Prostate gland (tissue), 2 donors: ENCODE measurements at places on chromosomes 2 and 18. TPM values are rescaled to one million over a fixed set of nuclear protein-coding genes. Genes with fewer than 3 reads are reported as not detected.
A peak's percentile ranks its signal among the peaks of the same experiment; 100 is the strongest.

CENPA gene
- 0.68 TPM for total RNA-seq

CASP8 gene
- 16.9 TPM for total RNA-seq

- H3K4me1 ChIP-seq = no peaks in the 10 kb centered on the region
- no peaks in the 10 kb centered on the region for H3K27me3 ChIP-seq
- H3K36me3 ChIP-seq = no peaks in the 10 kb centered on the region
- H3K27ac ChIP-seq = no peak overlapping the region
Observed at GRCh38 chr2:138087751-138088593, 123.7 kb downstream of the HNMT start.

DNA sequence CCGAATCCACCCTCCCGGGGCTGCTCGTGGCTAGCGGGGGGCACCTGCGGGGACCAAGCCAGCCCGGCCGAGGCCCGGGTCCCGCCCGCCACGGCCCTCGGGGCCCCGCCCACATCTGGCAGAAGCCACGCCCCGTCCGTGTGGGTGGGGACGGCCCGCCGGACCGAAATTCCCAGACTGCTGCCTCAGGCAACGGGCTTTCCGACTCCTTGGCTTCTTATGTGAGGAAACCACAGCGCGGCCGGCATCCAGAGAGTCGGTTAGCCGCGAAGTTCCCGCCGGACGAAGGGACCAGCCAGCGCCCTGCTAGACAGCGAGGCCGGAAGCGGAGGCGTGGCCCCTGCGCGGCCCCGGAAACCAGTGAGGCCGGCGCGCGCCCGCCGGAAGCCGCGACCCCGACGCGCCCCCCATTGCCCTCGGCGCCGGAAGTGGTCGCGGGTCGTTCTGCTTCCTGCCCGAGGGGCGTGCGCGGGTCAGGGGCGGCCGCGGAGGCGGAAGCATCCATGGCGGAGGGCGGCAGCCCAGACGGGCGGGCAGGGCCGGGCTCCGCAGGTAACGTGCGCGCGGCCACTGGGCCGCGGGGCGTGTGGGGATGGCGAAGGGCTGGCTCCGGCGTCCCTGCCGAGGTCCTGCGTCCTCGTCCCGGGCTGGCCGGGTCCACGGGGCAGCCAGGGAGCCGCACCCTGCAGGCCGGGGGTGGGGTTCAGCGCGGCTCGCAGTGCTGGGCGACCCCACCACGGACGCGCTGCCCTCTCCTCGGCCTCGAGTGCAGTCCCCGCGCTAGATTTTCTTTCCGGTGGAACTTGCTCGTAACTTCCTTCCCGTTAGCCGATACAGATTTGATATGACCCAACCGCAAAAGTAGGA, at the start of gene ASB1:
TSS of gene ASB1 (plus strand) at position 360 of the 867 bp plus-strand sequence. CDS start at position 504, 144 bp downstream.
- no peaks in the 10 kb centered on the region for H3K4me1 ChIP-seq
- DNase-seq = peak; percentile 52
- H3K27me3 ChIP-seq = no peaks in the 10 kb centered on the region
- H3K27ac ChIP-seq = peak within 1 kb of the TSS; percentile 90
- no peaks in the 10 kb centered on the region for H3K36me3 ChIP-seq

DNA sequence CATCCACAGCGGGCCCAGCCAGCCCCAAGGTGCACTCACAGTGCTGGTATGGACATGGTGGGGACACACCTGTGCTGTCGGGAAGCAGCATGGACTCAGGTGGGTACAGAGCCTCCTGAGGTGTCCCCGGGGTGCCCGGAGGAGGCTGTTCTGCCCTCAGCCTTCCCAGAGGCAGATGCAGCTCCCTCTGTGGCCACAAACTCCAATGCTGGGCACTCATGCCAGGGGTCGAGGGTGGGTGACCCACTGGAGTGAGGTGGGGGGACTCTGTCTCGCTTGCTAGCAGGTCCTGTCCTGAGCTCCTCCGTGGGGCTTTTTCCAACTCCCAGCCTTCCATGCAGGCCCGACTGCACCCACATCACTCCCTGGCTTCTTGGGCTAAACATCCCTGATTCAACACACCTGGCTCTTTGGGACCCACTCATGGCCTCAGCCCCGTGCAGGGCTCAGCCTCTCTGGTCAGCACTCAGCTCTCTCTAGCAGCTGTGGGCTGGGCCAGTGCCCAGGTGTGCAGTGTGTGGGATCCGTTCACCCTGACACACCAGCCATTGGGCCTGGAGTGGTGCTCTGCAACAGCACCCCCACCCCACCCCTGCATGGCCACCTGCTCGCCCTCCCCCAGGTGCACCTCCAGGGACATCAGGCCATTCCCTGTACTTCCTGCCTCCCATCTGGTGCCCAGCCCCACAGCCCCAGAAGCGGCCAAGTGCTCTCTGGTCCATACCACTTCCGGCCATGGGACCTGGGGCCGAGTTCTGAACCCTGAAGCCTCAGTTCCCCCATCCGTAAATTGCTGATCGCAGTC, 16.0 kb downstream of the RAMP1 start:
- peaks cover 9% of the 10 kb centered on the region for H3K4me1 ChIP-seq
- H3K36me3 ChIP-seq = no peaks in the 10 kb centered on the region
- H3K4me3 ChIP-seq = no peak overlapping the region
- H3K27ac ChIP-seq = no peak overlapping the region
- DNase-seq = no peak
- no peaks in the 10 kb centered on the region for H3K27me3 ChIP-seq

DNA sequence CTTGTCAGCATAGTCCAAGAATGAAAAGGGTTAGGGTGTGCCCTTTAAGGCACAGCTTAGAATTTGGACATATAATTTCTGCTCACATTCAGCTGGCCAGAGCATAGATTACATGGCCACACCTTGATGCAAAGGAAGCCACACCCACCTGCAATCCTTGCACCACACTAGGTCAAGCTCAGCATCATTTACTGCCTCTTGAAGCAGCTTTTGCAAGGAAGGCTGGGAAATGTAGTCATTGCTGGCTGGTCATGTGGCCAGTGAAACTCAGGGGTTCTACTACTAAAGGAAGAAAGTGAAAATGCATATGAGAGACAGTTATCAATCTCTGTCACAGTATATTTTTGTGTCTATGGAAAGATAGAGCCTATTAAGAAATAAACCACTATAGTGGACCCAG, 159.3 kb downstream of the GFPT1 start:
- no peaks in the 10 kb centered on the region for H3K4me1 ChIP-seq
- H3K27me3 ChIP-seq = no peaks in the 10 kb centered on the region
- H3K36me3 ChIP-seq = no peaks in the 10 kb centered on the region
- no peak for DNase-seq

DNA sequence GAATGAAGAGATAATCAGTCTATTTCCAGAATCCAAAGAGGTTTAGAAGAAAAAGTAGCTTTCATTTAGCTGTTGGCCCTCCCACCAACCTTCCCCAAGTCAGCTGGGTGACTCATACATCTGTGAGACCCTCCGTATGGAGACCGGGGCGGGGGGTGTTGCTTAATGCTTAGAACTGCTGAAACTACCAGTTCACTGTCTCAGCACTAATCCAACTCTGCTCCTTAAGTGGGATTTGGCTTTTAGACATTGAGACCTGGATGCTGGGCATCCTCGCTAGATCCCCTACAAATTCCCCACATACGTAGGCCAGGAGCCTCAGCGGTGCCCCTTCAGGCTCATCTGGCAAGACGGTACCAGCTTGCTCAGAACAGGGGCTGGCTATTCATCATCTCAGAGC, at the start of gene SAG:
TSS of gene SAG (plus strand) at position 252 of the 400 bp plus-strand sequence. CDS start 1,374 bp downstream, outside the sequence.
- H3K27me3 ChIP-seq = no peaks in the 10 kb centered on the region
- no peaks in the 10 kb centered on the region for H3K36me3 ChIP-seq
- DNase-seq = no peak
- no peak within 1 kb of the TSS for H3K27ac ChIP-seq
- no peak within 1 kb of the TSS for H3K4me3 ChIP-seq
- no peaks in the 10 kb centered on the region for H3K4me1 ChIP-seq

OTOS gene
- not detected for total RNA-seq

- no peaks in the 10 kb centered on the region for H3K36me3 ChIP-seq
- no peaks in the 10 kb centered on the region for H3K4me1 ChIP-seq
- no peaks in the 10 kb centered on the region for H3K27me3 ChIP-seq
- peak; percentile 43 for DNase-seq
Observed at GRCh38 chr2:71223767-71224333, 3.1 kb downstream of the PAIP2B start.

CPO gene
- total RNA-seq = not detected

DNA sequence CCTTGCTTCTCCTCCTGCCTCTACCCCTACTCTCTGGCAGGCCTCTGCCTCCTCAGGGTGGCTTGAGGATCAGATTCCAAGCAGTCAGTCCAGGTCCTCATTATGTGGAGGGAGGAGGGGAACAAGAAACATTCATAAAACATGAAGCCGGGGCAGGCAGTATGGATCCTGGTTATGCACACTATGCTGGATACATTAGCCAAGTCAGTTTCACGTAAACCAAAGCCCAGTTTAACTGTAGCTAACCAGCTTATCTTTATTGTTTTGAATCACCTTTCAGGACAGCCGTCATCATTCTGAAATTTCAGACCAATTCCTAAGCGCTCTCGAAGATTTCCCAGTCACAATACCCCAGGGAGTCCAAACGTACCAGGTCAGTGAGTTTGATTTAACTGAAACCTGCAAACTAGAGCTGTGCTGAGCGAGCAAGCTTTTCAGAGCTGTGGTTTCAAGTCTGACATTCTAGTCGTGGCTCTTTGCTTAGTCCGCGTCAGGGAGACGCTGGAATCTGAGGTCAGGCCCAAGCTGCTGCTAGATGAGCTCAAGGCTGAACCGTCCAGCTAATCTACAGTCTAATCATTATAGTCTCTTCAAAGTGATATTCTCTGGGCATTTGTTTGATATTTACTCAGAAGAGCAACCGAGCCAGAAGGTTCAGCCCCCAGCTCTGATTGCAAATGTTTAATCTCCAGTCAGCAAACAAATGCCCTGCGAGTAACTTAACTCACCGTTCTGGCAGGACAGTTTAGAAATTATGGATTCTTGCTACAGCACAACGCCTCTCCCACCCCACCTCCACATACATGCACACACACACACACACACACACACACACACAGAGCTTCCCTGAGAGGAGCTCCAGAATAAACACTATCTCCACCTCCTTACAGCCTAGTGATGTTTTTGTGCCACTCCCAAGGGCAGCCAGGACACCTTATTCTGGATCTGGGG, 63.8 kb upstream of the BZW1 start:
- DNase-seq = peak; percentile 71
- H3K4me1 ChIP-seq = peaks cover 19% of the 10 kb centered on the region
- H3K4me3 ChIP-seq = no peak overlapping the region
- peak overlapping the region; percentile 75 for H3K27ac ChIP-seq

GRCh38 chr18:59605633-59606192, 91.5 kb downstream of the CCBE1 start:
- H3K36me3 ChIP-seq = no peaks in the 10 kb centered on the region
- no peaks in the 10 kb centered on the region for H3K4me1 ChIP-seq
- H3K27me3 ChIP-seq = no peaks in the 10 kb centered on the region
- no peak overlapping the region for H3K27ac ChIP-seq
- no peak overlapping the region for H3K4me3 ChIP-seq
- DNase-seq = no peak

DNA sequence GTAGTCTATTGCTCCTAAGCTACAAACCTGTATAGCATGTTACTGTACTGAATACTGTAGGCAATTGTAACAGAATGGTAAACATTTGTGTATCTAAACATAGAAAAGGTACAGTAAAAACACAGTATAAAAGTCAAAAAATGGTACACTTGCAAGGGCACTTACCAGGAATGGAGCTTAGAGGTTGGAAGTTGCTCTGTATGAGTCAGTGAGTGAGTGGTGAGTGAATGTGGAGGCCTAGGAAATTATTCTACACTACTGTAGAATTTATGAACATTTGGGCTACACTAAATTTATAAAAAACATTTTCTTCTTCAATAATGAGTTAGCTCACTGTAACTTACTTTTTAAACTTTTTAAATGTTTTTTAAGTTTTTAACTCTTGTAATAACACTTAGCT, 19.0 kb downstream of the NABP1 start:
- H3K27ac ChIP-seq = no peak overlapping the region
- H3K36me3 ChIP-seq = no peaks in the 10 kb centered on the region
- H3K4me1 ChIP-seq = no peaks in the 10 kb centered on the region
- no peak for DNase-seq
- no peaks in the 10 kb centered on the region for H3K27me3 ChIP-seq

GRCh38 chr2:158618891-158619490, 162.2 kb downstream of the PKP4 start:
- no peaks in the 10 kb centered on the region for H3K27me3 ChIP-seq
- no peak overlapping the region for H3K27ac ChIP-seq
- H3K36me3 ChIP-seq = no peaks in the 10 kb centered on the region
- no peak for DNase-seq
- no peak overlapping the region for H3K4me3 ChIP-seq

- H3K27ac ChIP-seq = no peak overlapping the region
- no peaks in the 10 kb centered on the region for H3K36me3 ChIP-seq
- H3K4me3 ChIP-seq = no peak overlapping the region
- DNase-seq = no peak
Observed at GRCh38 chr2:219457784-219458369, 23.2 kb downstream of the SPEG start.

GYPC gene
- 32.9 TPM for total RNA-seq

FSIP2 gene
- total RNA-seq = 7.3 TPM

SCN7A gene
- 6.3 TPM for total RNA-seq

GRCh38 chr2:5691221-5691984, 781 bp upstream of the SOX11 start:
- peaks cover 41% of the 10 kb centered on the region for H3K27me3 ChIP-seq
- H3K27ac ChIP-seq = no peak overlapping the region
- H3K4me3 ChIP-seq = no peak overlapping the region
- DNase-seq = no peak
- H3K4me1 ChIP-seq = no peaks in the 10 kb centered on the region

CTAGE1 gene
- total RNA-seq = 0.80 TPM

DNA sequence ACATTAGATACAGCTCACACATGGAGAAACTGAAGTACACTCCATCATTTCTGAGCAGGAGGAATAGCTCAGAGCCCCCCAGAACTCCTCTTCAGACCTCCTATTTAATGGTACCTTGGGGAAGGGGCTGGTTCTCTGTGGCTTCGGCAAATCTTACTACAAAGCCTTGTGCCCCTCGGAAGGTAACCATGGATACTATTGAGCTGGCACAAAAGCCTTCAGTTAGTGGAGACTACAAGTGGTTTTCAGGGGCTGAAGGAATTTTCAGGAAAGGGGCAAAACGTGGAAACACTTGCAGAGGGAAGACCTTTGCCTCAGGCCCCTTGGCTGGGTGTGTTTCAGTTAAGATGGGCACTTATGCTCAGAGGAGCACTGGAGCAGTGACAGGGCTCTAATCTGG, 1.1 kb upstream of the FAM237A start:
- H3K27ac ChIP-seq = no peak overlapping the region
- peaks cover 17% of the 10 kb centered on the region for H3K27me3 ChIP-seq
- no peaks in the 10 kb centered on the region for H3K36me3 ChIP-seq

GRCh38 chr2:241126771-241127202, 22.5 kb downstream of the PASK start:
- no peak overlapping the region for H3K27ac ChIP-seq
- H3K4me3 ChIP-seq = no peak overlapping the region
- DNase-seq = no peak
